HL-60 (cell line): ENCODE measurements at places on chromosomes 11 and 22.

- no peak for DNase-seq
These were observed 14.4 kb downstream of the TIMP3 start for GRCh38 chr22:32815943-32816342.

GRCh38 chr11:16790486-16791190, 52.2 kb downstream of the C11orf58 start:
- DNase-seq = no peak

DNA sequence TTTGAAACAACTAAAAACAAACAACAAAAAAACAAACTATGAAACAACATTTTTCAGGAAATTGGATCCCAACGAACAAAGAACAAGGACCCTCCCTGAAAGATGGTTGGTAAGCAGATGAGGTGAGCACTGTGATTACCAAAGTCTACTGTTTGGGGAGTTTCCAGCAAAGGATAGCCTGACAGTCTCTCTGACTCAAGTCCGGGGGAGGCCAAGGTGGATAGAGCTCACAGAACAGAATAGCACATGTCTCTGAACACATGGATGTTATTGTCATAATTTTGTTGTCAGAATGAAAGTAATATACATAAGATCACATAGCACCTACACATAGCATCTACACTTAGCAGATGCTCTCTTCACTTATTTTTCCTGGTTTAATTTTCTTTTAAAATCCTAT, 501.3 kb upstream of the TENM4 start:
- DNase-seq = no peak

DNA sequence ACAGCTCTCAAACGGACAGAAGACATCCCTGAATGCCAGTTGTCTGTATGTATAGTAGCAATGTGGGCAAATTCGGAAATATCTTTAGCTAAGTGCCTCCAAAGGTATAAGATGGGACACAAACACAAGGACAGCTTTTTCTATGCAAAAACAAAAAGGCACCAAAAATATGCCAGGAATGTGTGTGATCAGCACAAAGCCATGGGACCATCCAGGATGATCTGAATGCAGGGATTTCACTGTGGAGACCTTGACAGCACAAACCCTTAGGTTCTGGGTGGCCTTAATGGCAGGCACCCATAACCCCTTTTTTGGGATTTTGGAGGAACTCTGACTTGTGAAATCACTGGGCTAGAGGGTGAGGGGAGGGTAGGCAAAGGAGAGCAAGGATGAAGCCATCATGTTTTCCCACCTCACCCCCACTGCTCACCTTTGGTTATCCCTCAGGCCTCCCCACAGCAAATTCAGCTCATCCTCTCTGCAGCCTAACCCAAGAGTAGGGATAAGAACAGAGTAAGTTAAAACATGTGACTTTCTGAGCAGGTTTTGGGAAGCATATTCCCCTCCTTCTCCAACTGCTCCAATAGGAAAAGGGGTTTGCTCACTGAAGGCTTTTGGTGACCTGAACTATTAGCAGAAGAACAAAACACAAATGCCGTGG, 154.6 kb downstream of the SNX19 start:
- no peak for DNase-seq

GRCh38 chr11:130086669-130087068, 17.0 kb downstream of the APLP2 start:
- DNase-seq = no peak

DNA sequence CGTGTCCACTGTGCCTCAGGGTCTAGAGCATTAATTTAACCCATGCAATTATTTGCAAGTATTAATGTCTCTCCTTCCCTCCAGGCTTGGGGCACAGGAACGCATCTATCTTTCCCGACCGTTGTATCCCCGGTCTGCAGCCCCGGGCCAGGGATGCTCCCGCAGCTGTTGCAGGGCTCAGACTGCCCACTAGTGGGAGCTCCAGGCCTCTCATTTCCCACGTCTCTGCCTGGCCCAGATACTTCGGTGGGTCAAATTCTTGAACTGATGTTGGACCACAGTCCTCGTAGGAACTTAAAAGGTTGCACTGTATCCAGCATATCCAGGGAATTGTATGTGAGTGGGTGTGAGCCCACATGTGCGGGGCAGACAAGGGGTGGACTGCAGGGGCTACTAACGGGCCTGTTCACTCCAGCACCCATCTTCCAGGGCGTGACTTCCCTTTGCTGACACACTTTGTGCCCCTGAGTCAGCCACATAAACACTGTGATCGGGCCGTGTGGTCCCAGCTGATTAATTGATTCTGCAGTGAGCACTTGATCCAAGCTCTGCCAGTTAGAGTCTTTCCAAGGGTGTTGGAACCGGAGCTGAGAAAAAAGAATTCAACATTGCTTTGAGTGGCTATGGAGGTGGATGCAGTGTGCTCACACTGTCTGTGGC, 451.3 kb downstream of the TBC1D22A start:
- DNase-seq = no peak

- DNase-seq = no peak
These were observed 10.8 kb downstream of the ST14 start for GRCh38 chr11:130170345-130170744.

DNA sequence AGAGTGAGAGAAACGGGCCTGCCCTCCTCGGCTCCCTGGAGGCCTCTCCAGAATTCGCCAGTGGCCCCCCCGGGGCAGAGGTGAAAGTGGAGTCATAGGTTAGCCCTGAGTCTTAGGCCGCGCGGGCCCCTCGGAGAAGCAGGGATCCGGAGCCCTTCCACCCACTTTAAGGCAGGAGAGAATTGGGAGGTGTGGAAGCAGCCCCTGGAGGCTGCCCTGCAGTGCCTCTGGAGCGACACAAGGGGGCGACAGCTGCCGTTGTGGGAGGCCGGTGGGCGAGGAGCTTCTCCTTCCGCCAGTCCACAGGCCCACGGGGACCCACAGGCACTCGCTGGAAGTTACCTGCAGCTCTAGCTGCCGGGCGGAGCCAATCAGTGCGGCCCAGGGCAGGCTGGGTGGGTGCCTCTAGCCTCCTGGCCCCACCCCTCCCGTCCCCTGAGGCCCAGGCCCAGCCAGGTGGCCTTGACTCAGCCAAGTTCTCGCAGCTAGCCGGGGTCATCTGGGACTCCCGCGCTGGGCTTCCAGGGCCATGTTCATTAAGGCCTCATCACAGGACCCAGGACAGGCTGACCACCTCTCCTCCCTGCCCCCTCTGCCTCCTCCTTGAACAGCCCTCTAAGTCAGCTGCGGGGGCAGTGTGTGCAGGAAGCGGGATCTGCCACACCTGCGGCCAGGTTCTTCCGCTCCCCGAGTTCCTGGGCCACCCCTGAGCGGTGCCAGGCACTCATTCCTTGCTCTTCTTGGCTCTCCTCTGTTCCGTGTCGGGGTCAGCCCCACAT, 5.0 kb downstream of the DGKZ start:
- no peak for DNase-seq

- no peak for DNase-seq
These were observed 69.9 kb downstream of the BUD13 start for GRCh38 chr11:116702772-116703385.
